Activated CD4-positive, CD25-positive, alpha-beta regulatory T cell (primary cell): ENCODE measurements at places on chromosomes 5 and 9.

DNA sequence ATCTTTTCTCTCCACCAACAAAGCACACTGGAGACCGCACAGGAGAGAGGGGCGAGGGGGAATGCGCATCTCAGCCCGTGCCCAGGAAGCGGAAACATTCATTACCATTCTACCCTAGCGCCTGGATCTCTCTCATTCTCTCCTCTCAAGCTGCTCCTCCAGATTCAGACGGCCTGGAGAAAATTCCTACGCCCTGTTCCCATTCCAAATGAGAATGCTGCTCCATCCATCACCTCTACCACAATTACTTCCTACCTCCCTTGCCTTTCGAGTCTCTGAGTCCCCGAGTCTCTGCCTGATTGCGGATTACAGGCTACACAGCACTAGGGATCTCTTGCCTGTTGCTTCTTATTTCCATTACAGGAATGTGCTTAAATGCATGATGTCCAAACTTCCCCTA, 6.7 kb downstream of the DDX31 start:
- DNase-seq: no peak

DNA sequence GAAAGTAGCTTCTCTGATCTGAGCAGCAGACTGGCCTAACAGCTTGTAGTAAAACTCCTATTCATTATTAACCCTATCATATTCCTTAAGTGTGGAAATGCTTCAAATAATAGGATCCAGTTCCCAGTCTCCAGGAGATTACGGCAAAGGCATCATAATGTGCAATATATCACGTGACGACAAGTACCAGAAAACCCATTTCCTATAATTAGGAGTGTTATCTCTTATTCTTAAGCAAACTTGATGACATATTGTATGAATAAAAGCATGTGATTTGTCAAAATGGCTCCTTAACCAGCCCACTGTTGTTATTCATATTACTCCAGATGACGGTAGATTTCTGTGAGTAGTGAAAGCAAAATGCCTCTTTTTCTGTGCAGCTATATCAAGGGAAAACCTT, 2.9 kb downstream of the SV2C start:
- DNase-seq: no peak

- DNase-seq: no peak
Observed at GRCh38 chr9:129822898-129823541, 916 bp downstream of the TOR1A start.

DNA sequence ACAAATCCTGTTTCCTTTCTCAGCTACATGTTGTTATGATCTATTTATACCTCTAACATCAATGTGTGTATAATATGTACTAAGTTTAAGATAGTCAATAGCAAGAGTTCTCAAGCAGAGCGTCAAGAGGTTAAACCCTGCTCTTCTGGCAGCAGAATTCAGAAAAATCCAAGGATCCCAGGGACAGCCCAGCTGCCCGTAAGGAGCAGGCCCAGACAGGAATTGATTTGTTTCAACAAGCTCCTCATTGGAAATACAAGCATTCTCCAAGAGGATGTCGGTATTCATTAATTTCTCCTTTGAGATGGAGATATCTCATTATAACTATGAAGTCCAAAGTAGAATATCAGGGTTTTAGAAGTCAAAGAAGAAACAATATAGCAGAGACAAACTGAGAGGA, 14.9 kb downstream of the EFNA5 start:
- no peak for DNase-seq

DNA sequence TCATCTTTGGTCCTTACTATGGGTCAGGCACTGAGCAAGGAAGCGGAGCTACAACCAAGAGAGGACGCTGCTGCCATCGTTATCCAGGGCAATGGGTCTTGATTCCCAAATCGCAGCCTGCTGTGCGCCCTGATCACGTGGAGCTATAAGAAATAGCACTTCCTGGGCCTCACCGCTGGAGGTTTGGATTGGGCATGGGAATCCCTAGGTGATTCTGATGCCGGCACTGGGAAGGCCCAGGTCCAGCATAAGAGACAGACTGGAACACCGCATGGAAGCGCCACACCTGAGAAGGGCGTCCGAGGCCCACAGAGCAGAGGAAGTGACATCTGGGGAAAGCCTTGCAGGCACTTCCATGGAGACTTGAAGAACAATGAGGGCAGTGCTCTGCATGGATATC, 3.0 kb downstream of the IL17B start:
- no peak for DNase-seq

GRCh38 chr9:95129476-95130291, 187.8 kb downstream of the FANCC start:
- no peak for DNase-seq

GRCh38 chr5:17081142-17081541, 136.3 kb upstream of the BASP1 start:
- no peak for DNase-seq

DNA sequence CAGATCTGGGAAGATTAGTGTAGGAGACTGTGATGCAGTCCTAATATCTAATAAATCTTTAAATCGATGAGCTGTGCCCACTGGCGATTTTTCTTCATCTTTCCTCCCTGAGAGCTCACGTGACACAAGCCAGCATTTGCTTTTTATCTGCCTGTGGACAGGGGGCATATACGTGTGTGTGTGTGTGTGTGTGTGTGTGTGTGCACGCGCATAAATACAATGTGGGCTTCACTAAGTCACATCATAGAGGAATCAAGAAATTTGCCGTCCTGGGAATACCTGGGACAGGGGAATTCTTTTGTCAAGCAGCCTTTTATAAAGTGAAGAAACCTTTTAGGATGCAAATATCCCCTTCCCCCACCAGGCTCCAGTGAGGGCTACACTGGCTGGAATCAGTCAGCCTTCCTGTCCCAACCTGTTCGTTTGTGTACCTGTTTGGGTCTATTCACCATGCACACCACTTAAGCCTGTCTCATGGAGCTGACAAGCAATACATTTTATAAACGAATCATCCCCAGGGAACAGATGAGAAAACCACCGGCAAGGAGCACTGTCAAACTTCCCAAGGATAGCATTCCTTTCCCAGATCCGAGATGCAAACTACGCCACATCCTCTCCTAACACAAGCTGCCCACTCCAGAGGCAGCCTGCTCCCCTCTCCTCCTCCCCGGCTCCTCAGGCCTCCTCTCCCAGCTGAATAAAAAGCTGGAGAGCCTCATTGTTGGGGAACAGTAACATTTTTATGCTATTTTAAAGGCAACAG, 2.7 kb downstream of the EPB41L4B start:
- no peak for DNase-seq

GRCh38 chr9:20441711-20442423, 180.4 kb downstream of the MLLT3 start:
- DNase-seq: no peak

DNA sequence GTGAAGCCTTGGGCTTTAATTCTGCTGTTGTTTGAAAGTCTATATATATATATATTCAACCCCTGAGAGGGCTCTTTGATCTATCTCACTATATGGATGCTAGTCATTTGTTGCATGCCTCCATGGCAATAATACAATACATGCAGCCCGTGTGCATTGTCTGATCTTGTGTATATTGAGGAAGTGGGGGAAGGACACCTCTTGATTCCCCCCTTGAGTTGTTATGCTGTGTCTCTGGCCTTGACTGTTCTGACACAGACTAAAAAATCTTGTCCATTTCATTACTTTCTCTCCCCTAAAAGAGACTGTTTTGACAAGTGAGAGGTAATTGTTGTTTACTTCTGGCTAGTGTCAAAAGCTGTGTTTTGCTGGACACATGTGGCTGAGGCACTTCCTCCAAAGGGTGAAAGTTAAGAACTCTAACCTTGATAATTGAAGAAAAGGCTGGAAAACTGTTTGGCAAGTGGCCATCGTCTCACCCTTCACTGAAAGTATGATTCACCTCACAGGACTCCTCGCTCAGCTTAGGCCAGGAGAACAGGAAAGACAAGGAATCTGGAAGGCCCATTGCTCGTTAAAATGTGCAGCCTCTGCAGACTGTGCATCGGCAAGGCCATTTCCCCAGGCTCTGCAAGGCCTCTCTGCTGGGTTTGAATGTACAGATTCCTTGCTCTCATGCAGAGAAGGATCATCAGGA, 304.0 kb downstream of the PRELID2 start:
- no peak for DNase-seq

- DNase-seq: no peak
Observed at GRCh38 chr9:126295516-126295915, 31.1 kb upstream of the MVB12B start.

- DNase-seq: no peak
Observed at GRCh38 chr5:167923396-167923795, 368.0 kb upstream of the WWC1 start.

DNA sequence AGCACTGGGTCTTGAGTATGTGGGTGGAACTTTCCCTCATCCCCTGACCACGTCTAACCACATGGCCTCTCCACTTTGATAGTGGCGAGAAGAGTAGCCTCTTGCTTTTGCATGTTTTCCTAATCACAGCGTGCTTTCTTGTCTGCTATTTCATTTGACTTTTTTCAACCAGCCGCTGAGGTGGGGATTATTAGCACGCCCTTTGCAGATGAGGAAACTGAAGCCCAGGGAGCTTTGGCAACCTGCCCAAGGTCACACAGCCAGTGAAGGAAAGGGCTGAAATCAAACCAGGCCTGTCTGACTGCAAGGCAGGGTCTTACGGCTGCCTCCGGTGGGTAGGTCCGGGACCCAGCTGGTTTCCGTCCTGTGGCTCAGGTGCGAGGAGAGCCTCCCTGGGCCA, 106.5 kb upstream of the MSX2 start:
- no peak for DNase-seq

DNA sequence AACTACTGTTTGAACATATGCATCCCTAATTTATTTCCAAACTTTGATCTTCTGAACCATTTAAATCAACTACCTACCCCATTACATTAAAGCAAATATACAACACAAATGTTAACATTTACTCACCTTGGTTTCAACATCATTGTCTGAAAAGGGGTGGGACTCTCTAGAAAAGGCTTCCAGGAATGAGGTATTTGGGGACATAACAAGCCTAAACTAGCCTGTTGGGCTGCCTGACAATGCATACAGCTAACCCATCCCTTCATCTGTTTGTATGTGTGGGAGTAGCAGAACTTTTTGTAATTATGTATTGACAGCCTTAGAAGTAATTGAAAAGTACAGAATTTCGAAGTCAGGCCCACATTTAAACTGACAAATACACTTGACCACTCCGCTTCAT, 2225.9 kb upstream of the C9orf72 start:
- no peak for DNase-seq
